ENCODE measurements at places on chromosomes 1 and 21. TPM values are rescaled to one million over a fixed set of nuclear protein-coding genes. Genes with fewer than 3 reads are reported as not detected.

KRTAP19-1 gene
- not detected for total RNA-seq

GRCh38 chr1:229185963-229186362 is 84.9 kb upstream of the RAB4A start:
- no peak for DNase-seq

ADAMTS5 gene
- total RNA-seq = 12.6 TPM

- no peak for DNase-seq
Measured at GRCh38 chr1:116534014-116534739, 36.6 kb downstream of the CD58 start.

DNA sequence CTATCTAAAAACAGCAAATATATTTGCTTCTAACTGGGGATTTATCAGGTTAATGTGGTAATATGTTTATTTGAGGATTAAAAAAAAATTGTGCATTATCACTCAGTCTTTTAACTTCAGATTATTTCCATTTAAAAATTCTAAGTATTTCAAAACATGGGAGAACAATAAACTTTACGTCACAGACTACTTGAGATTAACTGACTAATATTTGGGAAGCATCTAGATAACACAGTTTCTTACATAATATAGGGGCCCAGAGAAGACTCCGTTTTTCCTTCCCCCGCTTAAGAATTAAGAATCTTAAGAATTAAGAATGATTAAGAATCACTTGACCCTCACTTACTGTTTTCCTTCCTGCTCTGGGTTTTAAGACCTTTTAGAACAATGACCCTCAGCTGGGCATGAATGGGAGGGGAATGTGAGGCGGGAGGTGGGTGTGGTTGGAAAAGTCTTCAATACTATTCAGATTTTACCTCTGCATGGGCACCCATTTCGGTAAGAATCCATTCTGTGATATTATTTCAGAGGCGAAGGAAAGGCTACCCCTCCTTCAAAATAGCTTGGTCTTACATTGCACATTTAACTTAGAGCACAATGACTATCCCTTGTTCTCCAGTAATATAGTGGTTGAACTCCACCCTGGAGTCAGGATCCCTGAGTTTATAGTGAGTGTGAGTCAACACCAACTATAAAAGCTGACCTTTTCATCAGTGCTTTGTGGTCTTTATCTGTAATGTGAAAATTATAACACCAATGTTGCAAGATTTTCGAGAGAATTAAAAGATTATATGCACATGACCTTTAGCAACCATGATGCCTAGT is 821.3 kb downstream of the USP25 start:
- DNase-seq = no peak

DNA sequence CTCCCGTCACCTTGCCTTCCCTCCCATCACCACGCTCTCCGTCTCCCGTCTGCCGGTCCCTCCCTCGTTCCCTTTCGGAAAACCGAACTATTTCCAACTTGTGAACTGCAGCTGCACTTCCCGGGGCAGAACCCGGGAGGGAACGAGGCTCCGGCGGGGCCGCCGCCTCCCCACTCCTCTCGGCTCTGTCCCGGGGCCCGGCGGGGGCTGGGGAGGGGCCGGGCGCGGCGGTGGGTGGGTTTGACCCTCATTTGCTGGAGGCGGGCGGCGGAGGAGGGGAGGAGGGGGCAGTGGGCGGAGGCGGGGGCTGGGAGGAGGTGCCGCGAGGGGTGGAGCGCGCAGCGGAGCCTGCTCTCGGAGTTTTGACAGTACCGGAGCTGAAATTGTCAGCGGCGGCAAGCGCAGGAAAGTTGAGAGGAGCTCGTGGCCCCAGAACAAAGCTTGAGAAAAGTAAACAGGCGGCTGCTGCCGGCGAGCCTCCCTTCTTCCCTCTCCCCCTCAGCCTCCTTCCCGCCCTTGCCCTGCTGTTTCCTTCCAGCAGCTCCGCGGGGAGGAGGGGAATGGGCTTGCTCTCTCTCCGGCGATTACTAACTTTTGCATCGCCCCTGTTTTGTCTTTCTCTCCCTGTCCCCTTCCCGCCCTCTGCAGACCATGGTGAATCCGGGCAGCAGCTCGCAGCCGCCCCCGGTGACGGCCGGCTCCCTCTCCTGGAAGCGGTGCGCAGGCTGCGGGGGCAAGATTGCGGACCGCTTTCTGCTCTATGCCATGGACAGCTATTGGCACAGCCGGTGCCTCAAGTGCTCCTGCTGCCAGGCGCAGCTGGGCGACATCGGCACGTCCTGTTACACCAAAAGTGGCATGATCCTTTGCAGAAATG is 2.9 kb downstream of the LMO4 start:
- peak; percentile 76 for DNase-seq

- no peak for DNase-seq
Measured at GRCh38 chr21:38538353-38538752, 40.1 kb upstream of the ERG start.

ADCY10 gene
- total RNA-seq = not detected

DNA sequence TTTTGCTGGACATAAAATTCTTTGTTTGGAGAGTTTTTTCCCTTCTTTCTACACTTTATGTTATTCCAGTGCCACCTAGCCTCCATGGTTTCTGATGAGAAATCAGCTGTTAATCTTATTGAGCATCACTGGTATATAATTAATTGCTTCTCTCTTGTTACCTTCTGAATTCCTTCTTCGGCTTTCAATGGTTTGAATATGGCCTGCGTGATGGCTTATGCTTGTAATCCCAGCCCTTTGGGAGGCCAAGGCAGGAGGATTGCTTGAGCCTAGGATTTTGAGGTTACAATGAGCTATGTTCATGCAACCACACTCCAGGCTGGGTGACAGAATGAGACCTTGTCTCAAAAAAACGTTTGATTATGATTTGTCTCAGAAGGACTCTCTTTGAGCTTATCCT is 13.0 kb upstream of the CNIH4 start:
- no peak for DNase-seq

S100A3 gene
- total RNA-seq = 20.3 TPM

- peak; percentile 47 for DNase-seq
Measured at GRCh38 chr1:52877554-52877953, 35.0 kb downstream of the ZYG11A start.

DNA sequence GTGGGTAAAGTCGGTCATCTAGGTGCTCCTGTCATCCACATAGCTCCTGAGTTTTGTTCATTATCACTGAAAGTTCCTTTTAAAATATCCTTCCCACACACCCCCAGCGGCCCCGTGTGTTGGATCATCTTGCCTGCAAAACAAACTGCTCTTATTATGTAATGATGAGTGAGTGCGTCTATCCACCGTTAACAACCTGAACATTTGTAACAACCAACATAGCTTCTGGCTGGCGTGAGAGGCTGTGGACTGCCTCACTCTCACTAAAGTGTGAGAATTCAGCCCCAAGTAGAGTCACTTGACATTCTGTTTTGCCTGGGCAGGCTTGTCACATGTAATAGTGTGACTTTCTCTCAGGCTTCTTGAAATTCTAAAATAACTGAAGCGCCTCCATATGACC is 14.5 kb upstream of the KCNA2 start:
- DNase-seq = no peak

- DNase-seq = no peak
Measured at GRCh38 chr1:42930178-42931107, 28.2 kb downstream of the SLC2A1 start.

GRCh38 chr1:112666946-112667345 is 7.5 kb upstream of the MOV10 start:
- DNase-seq = no peak

- DNase-seq = no peak
Measured at GRCh38 chr1:64077281-64077940, 126.0 kb upstream of the UBE2U start.

PM20D1 gene
- under 0.01 TPM for total RNA-seq

GRCh38 chr1:54124472-54124871 is 28.3 kb downstream of the CDCP2 start:
- DNase-seq = no peak

DNA sequence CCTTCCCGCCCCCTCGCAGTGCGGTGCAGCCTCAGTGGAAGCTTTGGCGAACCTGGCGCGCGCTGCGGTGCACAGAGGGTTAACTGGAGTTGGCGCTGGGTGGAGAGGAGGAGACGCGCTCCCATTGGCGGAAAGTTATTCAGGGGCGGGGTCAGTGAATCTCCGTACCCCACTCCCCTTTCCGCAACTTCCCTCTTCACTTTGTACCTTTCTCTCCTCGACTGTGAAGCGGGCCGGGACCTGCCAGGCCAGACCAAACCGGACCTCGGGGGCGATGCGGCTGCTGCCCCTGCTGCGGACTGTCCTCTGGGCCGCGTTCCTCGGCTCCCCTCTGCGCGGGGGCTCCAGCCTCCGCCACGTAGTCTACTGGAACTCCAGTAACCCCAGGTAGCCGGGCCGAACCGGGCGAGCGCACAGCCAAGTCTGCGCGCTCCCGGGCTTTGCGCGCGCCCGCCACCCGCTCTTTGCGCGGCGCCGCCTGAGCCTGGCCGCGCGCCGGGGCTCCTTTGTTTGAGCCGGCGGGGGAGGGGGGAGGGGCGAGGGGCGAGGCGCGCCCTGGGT is at the start of gene EFNA4:
EFNA4 (plus strand) TSS at position 191 of the 561 bp plus-strand sequence; CDS start at position 275, 84 bp downstream.
- peak; percentile 83 for DNase-seq
